ENCODE measurements at places on chromosomes 5 and 9.

DNA sequence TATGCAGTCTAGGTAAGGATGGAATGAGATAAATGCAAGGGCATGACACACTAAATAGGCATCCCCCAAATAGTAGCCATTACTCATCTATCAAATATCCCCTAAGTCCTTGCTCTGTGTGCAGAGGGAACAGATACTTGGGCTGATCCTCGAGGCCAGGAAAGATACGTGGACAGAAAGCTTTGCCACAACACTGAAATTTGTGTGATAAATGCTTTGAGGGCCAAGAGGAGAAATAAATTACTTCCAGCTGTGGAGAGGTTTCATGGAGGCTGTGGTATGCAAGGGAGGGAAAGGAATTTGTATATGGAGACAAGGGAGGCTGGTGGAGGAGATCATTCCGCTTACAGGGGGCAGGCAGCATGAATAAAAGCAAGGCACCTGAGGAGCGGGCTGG is 18.5 kb downstream of the ATOX1 start:
- no peak for DNase-seq

- peak; percentile 87 for DNase-seq
Measured at GRCh38 chr9:136644593-136645351, 17.9 kb upstream of the EGFL7 start.

- no peak for DNase-seq
Measured at GRCh38 chr9:76605321-76605900, 146.4 kb downstream of the GCNT1 start.

DNA sequence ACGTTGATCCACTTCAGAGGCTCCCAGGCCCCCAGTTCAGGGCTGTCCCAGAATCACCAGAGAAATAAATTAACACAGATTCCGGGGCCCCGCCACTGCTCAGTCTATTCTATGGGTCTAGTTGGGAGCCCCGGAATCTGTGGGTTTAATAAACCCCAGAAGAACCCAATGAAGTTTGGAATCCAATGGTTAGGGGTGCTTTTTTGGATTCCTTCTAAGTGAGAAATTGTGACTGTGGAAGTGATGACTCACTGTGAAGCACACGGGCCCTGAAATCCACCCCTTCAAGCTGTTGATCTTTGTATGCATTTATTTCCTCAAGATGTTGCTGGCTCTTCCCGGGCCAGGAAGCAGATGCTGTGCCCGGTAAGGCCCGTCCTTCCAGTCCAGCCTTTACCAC is 57.3 kb upstream of the SLC28A3 start:
- peak; percentile 54 for DNase-seq

GRCh38 chr5:58099257-58099656 is 360.6 kb downstream of the PLK2 start:
- DNase-seq: no peak

- DNase-seq: no peak
Measured at GRCh38 chr9:104911032-104911607, 16.8 kb downstream of the ABCA1 start.

- DNase-seq: no peak
Measured at GRCh38 chr9:116713271-116713670, 26.2 kb downstream of the TRIM32 start.

GRCh38 chr5:114054594-114054993 is 307.3 kb upstream of the KCNN2 start:
- DNase-seq: no peak

- DNase-seq: no peak
Measured at GRCh38 chr5:146039420-146039819, 66.0 kb downstream of the PLAC8L1 start.

- peak; percentile 91 for DNase-seq
Measured at GRCh38 chr9:76818271-76818670, 54.0 kb downstream of the PCA3 start.

DNA sequence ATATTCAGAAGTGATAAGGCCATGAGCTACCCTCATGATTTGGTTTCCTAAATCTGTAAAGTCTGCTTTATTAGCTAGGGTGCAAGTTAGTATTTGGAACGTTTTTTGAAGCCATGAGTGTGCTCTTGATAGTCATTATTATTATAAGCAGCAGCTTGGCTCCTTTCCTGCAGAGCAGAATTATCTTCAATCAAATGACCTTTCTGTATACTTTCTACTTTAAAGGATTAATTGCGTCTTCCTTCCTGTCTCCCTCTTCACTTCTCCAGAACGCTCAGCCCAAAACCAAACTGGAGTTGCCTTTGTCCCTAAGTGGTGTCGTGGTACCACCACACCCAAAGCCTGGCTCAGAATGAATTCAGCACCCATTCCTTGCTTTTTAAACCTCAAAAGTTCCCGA is 211.3 kb downstream of the ARHGAP26 start:
- DNase-seq: no peak

DNA sequence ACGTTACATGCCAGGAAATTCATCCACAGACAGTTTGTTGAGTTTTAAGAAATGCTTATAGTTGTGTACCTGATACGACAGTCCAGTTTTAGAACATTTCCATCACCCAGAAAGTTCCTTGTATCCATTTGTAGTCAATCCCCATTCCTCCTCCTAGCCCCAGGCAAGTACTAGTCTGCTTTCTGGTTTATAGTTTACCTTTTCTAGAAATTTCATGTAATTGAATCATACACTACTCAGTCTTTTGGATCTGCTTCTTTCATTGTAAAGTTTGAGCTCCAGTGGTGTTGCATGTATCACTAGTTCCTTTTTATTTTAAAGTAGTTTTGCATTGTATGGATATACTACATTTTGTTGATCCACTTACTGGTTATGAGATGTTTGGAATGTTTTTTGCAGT is 291.2 kb downstream of the AOPEP start:
- DNase-seq: no peak

DNA sequence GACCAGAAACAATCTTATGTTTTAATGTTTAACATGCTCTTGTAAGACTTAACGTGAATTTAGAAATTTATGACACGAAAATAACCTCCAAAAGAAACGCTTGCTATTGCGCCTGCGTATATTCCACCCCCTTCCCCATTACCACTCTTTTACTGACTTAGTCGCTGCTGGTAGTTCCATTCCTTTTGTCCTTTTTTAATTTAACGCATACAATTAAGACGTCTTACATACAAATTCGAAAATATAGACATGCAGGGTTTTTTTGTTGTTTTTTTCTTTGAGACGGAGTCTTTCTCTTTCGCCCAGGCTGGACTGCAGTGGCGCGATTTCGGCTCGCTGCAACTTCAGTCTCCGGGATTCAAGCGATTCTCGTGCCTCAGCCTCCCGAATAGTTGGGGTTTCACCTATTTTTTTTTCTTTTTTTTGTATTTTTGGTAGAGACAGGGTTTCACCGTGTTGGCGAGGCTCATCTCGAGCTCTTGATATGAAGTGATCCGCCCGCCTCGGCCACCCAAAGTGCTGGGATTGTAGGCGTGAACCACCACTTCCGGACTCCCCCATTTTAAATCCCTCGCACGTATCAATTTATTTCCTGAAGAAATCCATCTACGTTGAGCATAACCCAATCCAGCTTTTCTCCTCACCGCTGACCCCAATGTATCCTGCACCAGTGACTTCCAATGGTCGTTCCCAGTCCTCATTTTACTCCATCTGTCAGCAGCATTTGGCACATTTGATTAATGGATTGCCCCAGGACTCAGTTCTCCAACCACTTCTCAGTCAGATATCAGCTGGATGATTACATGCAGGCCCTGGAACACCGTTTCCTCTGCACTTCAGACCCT is 684 bp upstream of the MED7 start:
- peak; percentile 15 for DNase-seq

DNA sequence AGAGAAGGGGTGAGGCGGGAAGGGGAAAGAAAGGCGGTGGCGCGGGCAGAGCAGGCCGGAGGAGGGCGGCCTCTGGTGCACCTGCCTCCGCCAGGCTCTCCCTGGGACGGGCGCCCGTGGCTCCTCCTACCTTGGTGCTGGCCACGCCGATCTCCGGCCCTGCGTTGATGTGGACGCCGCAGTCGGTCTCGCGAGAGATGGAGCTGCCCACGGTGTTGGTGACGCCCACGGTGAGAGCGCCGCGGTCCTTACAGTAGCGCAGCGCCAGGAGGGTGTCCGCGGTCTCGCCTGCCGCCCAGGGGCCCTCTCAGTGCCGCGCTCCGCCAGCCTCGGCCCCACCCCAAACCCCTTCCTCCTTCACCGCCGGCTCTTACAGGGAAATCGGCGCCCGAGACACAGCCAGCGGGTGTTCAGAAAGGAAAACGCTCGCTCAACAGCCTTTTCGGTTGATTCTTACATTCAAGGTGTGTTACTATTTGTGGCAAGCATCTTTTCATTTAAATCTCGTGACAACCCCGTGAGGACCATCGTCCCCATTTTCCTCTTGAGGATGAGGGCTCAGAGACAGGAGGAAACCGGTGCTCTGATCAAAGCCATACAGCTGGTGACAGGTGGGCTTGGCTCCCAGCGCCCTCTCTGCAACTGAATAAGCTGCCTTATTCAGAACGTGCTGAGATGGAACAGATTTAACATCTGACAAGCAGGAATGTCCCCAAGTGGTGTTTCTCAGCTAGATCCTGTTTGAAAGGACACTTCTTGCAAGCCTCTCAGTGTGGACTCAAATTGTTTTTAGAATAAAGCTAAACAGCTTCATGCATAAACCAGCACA is 22.0 kb upstream of the MAPK9 start:
- no peak for DNase-seq

- no peak for DNase-seq
Measured at GRCh38 chr5:74304536-74304935, 336.0 kb downstream of the ENC1 start.

- DNase-seq: no peak
Measured at GRCh38 chr9:30065888-30066287, 2318.6 kb upstream of the ACO1 start.

GRCh38 chr5:146548781-146549449 is 32.9 kb upstream of the GPR151 start:
- no peak for DNase-seq

DNA sequence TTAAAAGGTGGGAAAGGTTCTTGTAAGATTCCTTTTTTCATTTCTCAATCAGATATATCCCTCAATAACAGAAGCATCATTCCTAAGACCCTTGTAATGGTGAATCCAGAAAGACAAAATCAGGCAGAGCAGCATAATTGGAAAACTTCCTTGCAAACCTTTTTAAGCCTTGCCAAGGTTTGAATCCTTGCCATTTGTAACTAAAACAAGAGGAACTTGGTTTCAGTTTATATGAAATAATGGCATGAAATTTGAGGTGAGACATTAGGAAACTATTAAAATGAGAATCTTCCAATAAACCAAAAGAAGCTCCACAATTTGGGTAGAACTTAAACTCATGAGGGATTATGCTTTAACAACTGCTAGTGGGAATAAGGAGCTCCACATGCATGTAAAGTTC is 384.7 kb upstream of the SMC2 start:
- no peak for DNase-seq

DNA sequence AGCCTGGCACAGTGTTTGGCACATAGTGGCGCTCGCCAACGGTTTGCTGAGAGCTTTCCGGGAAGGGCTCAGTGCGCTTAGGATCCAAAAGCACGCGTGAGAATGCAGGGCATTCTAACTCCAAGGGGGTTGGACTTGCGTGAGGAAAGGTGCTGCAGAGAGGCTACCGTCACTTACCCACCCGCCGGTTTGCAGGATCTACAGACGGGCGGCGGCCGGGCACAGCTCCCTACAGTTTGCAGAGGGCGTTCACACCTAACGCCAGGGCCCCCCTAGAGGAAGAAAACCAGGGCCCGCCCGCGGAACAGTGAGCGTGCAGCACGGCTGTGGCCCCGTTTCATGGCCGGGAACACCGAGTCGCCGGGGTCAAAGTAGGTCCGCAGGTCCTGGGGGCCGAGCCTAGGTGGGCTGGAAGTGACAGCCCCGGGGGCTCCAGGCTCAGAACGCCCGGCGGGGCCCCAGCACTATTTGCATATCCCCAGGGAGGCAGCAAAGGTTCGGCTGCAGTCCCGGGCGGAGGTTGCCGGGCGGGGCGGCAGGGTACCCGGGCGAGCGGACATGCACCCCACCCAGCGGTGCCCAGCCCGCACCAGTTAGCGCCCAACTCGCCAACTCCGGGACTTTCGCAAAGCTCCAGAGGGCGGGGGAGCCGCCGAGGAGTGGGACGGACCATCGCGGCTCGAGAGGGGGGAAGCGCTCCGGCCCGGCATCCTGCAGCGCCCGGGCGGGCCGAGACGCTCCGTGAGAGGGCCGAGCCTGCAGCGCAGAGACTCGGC is 526 bp upstream of the GALNT10 start:
- peak; percentile 73 for DNase-seq

DNA sequence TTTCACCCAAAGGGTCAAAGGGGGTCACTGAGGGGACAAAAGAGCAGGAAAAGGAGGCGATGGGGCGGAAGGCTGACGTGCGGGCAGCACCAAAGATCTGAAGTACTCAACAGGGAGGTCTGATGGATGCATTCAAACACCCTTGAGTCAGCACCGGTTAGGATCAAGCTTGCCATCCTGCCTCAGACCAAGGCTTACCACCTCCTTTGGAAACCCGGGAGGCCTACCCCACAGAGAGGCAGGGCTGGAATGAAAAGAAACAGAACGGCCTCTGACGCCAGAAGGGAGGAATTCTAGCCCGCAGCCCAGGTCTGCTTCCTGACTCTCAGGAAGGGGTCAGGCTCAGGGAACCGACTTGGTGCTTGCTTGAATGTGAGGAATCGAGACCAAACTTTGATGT is 125.6 kb downstream of the PAPPA start:
- DNase-seq: no peak

DNA sequence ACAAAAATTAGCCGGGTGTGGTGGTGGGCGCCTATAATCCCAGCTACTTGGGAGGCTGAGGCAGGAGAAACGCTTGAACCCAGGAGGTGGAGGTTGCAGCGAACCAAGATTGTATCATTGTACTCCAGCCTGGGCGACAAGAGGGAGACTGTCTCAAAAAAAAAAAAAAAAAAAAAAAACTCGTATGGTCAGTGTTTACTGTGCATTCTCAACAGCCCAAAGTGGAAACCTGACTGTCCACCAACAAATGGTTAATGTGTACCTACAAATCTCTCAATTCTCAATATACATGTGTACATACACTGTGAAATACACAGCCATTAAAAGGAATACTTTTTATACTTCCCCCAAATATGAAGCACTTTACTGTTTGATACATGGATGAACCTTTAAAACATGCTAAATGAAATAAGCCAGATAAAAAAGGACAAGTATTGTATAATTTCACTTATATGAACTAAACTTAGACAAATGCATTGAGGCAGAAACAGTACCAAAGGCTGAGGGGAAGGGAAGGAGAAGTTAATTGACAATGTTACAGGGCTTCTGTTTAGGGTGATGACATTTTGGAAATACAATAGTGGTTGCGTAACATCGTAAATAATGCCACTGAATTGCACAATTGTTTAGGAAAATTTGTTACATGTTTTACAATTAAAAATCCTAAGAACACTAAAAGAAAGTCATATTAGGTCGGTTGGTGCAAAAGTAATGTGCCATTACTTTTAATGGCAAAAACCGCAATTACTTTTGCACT is 16.5 kb downstream of the DNAJA1 start:
- no peak for DNase-seq

GRCh38 chr9:133333566-133333965 is 2.4 kb downstream of the SURF6 start:
- no peak for DNase-seq

Measured in RKO (cell line).